ENCODE measurements at places on chromosomes 5 and 9. TPM values are rescaled to one million over a fixed set of nuclear protein-coding genes. Genes with fewer than 3 reads are reported as not detected.

Gene TESK1
- total RNA-seq = 5.2 TPM

Gene TLR4
- total RNA-seq = 0.22 TPM

Gene RASEF
- total RNA-seq = 0.21 TPM

Gene NOP16
- 14.5 TPM for total RNA-seq

Gene MCTP1
- 2.9 TPM for total RNA-seq

DNA sequence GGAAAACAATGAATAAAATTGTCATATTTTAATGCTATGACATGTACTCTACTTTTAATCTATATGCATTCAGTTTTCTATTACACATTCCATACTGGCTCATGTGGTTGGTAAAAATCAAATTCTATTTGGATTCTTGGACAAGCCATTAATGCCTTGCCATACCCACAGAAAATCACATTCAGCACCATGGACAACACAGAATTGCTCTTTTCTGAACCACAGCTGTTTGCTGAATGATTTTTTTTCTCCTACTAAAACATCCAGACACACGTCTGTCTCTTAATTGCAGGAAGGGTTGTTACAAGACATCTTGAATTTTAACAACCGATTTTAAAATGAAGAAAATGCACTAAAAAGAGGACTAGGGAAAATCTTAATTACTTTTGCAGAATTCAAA, 675.6 kb downstream of the BRINP1 start:
- no peak overlapping the region for H3K4me3 ChIP-seq
- DNase-seq = peak; percentile 21
- H3K4me1 ChIP-seq = no peaks in the 10 kb centered on the region
- H3K27ac ChIP-seq = no peak overlapping the region
- no peaks in the 10 kb centered on the region for H3K36me3 ChIP-seq

DNA sequence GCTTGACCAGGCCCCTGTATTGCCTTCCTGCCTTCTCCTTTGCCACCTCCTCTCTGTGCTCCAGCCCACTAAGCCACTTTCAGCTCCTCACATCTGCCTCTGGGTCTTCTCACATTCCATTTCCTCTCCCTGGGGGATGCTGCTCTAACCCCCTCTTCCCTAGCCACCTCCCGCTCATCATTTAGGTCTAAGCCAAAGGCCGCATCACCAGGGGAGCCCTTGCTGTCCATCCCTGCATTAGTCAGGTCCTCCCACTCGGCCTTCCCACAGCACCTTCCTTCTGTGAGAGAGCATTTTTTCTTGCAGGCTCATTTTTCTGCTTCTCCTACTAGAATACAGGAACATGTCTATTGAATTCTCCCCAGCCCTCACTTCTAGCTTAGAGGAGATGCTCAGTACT, 72.6 kb upstream of the GALNT10 start:
- DNase-seq = no peak
- H3K27me3 ChIP-seq = no peaks in the 10 kb centered on the region
- no peak overlapping the region for H3K4me3 ChIP-seq
- H3K4me1 ChIP-seq = peaks cover 10% of the 10 kb centered on the region

DNA sequence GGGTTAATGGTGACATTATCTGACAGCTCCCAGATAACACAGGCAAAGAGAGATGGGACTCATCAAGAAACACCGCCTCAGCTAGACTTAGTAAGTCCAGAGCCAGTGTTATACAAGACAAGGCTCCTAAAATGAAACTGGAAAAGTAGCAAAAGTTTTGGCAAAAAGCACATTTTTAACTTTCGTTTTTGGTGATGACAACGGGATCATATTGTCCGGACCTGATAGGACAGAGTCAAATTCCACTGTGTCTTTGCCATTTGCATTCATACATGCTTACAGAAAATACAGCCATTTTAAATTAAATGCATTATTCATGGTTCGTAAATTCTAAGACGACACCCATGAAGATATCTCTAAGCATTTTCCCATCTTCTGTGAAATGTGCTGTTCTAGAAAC, 152.1 kb downstream of the CRB2 start:
- H3K27me3 ChIP-seq = no peaks in the 10 kb centered on the region
- H3K4me1 ChIP-seq = no peaks in the 10 kb centered on the region
- no peak for DNase-seq
- H3K36me3 ChIP-seq = no peaks in the 10 kb centered on the region
